ENCODE measurements at places on chromosomes 7 and 10.

- DNase-seq, result peak; percentile 5
Measured at GRCh38 chr7:40057292-40057691, 77.1 kb downstream of the MPLKIP start.

- DNase-seq, result no peak
Measured at GRCh38 chr10:78302739-78302988, 269.0 kb downstream of the RPS24 start.

DNA sequence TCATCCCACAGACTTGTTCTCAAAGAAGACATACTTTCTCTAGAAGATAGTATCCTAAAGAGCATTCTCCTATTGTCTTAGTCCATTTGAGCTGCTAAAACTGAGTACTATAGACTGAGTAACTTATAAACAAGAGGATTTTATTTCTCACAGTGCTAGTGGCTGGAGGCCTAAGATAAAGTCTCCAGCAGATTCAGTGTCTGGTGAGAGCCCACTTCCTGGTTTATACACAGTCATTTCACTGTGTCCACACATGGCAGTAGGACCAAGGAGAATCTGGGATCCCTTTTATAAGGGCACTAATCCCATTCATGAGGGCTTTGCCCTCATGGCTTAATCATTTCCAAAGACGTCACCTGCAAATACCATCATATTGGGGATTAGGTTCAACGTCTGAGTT is 68.7 kb downstream of the LRRC17 start:
- DNase-seq, result no peak

- DNase-seq, result no peak
Measured at GRCh38 chr7:145692237-145692950, 424.2 kb upstream of the CNTNAP2 start.

DNA sequence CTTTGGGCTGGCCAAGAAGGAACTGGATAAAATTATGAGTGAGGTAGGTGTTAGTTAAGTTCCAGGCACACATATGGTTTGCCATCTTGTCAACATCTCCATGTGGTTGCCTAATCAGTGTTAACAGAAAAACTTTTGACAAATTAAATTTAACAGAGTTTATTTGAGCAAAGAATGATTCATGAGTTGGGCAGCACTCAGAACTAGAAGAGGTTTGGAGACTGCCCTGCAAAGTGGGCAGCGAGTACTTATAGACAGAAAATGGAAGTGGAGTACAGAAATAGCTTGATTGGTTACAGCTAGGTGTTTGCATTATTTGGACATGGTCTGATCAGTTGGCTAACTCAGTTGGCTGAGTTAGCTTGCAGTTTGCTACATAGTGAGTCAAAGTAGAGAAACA is 37.5 kb upstream of the AGK start:
- no peak for DNase-seq

GRCh38 chr7:6637544-6638229 is 569 bp downstream of the ZNF316 start:
- no peak for DNase-seq

DNA sequence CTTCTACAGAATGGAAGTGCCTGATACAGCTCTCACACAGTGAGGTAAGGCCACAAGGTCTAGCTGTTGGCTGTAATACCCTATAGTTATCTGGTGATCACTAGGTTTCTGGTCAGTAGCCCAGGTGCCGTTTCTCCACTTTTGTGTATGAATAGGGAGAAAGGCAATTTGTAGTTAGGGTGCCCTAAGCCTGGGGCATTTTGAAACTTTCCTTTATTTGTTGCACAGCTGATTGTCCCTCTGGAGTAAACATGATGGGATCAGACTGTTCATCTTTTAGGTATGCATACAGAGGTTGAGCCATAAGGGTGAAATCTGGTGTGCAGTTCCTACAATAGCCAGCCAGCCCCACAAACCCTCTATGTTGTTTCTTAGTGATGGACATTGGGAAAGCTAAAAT is 112.4 kb downstream of the ANKRD26 start:
- no peak for DNase-seq

DNA sequence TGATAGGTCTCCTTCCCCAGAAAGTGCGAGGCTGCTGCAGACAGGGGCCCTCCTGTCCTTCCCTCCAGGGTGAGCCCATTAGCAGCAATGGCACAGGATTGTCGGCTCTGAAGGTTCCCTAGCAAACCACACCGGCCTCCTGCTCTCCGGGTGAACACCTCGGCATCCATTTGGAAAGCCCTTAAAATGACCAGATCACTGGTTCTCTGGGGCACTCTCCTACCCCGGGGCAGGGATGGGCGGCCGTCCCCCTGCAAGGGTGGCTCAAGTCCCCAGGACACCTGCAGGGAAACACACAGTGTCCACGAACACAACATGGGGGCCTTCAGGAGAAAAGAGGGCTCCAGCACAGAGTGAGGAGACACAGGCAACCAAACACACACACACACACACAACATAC is 459.1 kb downstream of the PTPRN2 start:
- DNase-seq, result no peak

DNA sequence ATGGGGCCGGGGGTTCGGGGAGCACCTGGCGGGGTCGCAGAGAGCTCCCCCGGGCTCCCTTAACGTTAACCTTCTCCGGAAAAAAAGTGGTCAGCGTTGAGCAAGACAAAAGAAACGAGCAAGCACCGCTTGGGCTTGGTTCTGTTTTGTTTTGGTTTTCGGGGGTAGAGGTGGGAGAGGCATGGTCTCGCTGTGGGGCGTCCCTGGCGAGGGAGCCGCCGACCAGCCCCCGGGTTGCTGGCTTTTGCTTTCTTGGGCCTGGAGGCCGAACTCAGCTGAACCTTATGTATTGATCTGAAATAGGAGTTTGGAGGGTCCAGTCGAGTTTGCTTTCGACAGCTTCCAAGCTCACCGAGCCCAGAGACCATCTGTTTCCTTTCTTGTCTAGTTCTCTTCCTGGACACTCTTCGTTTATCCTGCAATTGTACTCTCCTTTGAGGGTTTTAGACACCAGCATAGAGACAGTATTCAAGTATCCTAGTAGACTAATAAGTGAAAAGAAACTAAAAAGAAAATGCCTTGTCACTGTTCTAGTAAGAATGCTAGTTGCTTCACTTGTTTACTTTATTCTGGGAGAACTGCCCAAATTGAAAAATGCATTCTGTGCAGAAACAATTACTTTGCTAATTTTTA is 980 bp downstream of the FHIP2A start:
- peak; percentile 34 for DNase-seq

GRCh38 chr7:133020496-133020895 is 61.4 kb downstream of the CHCHD3 start:
- DNase-seq, result no peak

- DNase-seq, result no peak
Measured at GRCh38 chr10:1110674-1111119, 54.5 kb downstream of the WDR37 start.

DNA sequence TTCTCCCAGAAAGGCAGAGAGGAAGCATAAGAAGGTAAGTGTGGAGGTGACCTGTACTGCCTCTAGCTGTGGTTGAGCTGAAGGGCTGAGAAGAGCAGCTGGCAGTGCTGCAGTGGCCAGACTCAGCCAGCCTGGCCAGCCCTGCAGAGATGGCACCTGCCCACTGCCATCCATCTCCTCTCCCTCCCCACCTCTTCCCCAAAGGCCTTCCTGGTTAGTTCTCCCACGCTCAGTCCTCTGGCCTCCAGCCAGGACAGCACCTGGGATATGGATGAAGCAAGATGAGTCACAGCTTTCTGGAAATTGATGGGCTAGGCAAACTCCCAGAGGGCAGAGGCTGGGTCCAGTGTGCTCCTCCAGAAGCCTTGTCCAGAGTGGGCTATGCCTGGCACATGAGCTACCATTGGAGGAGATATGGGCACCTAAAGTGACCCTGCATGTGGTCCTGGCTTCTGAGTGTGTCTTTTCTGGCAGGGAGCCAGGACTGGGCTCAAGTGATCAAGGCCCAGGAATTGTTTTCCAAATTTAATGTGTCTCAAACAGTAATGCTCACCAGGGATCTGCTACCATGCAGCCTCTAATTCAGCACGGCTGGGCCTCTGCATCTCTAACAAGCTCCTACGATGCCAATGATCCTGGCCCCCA is 81.0 kb upstream of the CACUL1 start:
- no peak for DNase-seq

DNA sequence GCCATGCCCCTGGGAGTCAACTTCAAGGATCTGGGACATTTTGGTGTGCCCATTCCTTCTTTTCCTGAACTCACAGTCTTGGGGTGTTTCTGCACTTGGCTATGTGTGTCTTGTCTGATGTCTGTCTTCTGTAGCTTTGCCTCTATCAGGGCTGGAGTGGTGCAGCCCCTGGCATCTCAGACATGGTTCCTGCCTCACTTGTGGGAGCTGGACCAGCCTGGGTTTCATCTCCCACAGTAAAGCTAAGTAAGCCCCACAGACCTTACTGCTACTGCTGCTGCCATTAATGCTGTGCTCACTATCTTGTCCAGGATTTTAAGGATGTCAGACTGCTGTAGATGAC is 59.0 kb downstream of the ADCYAP1R1 start:
- DNase-seq, result no peak

- no peak for DNase-seq
Measured at GRCh38 chr7:29811586-29811985, 5.3 kb downstream of the WIPF3 start.

DNA sequence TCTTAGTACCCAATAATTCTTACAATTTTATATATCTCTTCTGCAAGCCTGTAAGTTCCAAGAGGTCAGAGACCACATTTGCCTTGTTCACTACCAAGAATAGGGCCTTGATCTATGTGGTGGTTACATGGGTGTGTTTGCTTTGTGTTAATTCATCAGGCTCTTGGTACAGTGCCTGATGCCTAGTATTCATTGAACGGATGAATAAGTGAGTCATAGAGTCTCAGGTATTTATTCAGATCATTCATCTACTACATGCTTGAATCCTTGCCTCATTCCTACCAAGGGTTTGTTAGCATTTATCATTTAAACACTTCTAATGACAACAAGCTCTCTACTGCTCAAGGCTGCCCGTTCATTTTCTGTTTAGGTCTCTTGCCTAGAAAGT is 11.3 kb upstream of the SGPL1 start:
- no peak for DNase-seq

DNA sequence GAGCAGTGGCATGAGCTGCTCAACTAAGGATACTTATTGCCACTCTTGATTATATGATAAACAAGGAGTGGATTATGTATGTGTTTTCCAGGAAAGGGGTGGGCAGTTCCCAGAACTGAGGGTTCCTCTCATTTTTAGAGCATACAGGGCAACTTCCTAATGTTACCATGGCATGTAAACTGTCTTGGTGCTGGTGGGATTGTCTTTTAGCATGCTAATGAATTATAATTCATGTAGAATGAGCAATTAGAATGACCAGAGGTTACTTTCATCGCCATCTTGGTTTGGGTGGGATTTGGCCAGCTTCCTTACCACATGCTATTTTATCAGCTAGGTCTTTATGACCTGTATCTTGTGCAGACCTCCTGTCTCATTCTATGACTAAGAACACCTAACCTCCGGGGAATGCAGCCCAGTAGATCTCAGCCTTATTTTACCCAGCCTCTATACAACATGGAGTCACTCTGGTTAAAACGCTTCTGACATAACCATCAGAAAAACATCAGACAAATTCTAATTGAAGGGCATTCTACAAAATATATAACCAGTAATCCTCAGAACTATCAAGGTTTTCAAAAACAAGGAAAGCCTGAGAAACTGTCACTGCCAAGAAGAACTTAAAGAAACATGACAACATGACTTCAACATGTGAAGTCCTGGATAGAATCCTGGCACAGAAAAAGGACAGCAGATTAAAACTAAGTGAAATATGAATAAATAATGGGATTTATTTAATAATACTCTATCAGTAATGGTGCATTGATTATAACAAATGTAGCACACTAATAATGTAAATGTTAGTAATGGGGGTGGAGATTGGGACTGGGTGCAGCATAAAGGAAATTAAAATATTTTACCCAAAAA is 365.0 kb downstream of the SEMA3D start:
- DNase-seq, result no peak

- no peak for DNase-seq
Measured at GRCh38 chr7:152571068-152571467, 104.9 kb downstream of the XRCC2 start.

DNA sequence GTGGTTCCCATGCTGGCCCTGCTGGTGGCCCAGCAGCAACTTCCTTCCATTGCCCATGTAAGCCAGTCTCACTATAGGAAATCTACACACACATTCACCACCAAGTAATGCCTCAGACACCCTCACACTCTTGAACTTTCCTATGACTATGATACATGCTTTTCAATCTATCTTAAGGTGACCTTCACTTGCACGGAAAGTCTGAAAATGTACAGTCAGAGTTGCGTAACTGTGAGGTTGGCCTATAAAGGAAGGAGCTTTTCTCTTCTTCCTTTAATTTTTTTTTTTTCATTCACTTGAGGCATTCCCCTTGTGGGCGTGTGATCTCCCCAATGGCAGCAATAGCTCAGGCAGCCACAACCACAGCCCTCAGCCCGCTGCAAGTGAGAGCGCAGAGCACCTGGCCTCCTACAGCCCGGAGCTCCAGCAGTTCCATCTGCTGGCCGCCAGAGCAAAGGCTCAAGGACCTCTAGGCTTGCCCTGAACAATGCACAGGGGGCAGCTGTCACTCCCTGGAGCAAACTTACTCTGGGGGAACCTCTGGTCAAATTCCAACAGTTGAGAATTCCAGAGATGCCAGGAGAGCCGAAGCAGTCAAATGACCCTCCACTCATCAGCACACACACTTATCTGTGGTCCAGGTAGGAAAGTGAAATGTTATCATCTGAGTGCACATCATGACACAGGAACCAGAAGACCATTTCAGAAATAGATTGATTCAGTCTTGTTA is 123.1 kb upstream of the ADO start:
- DNase-seq, result no peak

DNA sequence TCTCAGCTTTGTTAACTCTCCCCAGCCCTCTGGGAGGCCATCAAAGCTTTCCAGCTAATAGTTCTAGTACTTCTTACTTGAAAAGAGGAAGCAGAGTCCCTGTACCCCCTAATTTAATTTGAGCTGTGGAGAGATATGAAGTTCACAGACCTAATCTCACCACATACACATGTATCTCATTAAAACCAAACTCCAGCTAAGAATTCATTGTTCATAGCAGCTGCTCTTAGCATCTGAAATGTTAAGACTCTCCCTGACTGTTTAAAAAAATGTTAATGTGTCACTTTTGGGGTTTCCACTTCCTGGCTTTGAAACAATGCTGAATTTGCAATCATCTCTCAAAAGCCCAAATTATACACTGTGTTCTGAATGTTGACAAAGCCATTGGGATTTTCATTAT is 16.2 kb upstream of the MRC1 start:
- DNase-seq, result no peak

DNA sequence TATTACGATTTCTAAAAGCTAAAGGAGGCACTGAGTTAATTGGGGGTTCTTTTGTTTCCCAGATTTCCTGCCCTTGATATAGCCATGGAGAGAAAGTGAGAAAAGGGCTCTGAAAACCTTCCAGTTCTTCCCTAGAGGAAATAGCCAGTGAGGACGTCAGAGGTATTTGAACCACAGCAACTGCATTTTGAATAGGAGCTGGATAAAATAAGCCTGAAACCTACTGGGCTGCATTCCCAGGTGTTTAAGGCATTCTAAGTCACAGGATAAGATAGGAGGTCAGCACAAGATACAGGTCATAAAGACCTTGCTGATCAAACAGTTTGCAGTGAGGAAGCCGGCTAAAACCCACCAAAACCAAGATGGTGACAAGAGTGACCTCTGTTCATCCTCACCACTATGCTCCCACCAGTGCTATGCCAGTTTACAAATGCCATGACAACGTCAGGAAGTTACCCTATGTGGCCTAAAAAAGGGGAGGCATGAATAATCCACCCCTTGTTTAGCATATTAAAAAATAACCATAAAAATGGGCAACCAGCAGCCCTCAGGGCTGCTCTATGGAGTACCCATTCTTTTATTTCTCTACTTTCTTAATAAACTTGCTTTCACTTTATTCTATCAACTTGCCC is 85.1 kb upstream of the FRMD4A start:
- DNase-seq, result no peak

- no peak for DNase-seq
Measured at GRCh38 chr7:95144256-95144655, 180.1 kb downstream of the PON1 start.

Measured in Ammon's horn (tissue), 1 donor.